ENCODE measurements at places on chromosomes 3 and 15. TPM values are rescaled to one million over a fixed set of nuclear protein-coding genes. Genes with fewer than 3 reads are reported as not detected.

Gene GOLGA6L9
- total RNA-seq = 1.2 TPM

Gene GRIP2
- 39.3 TPM for total RNA-seq

Gene TMEM108
- 2.2 TPM for total RNA-seq

Gene TMEM212
- total RNA-seq = not detected

Gene IMPG2
- total RNA-seq = 0.14 TPM

Gene KLHL40
- total RNA-seq = not detected

Gene ZBTB47
- 80.2 TPM for total RNA-seq

Gene MED12L
- 0.49 TPM for total RNA-seq

Gene IGSF11
- 3.1 TPM for total RNA-seq

Gene PLSCR4
- total RNA-seq = 20.3 TPM

Gene SI
- total RNA-seq = not detected

Gene KBTBD8
- total RNA-seq = 4.1 TPM

Gene C3orf22
- not detected for total RNA-seq

Gene UQCC5
- 71.1 TPM for total RNA-seq

Gene CACNA1D
- 1.1 TPM for total RNA-seq
